Ecto neural progenitor cell (in vitro differentiated cells): ENCODE measurements at places on chromosomes 4 and X.

DNA sequence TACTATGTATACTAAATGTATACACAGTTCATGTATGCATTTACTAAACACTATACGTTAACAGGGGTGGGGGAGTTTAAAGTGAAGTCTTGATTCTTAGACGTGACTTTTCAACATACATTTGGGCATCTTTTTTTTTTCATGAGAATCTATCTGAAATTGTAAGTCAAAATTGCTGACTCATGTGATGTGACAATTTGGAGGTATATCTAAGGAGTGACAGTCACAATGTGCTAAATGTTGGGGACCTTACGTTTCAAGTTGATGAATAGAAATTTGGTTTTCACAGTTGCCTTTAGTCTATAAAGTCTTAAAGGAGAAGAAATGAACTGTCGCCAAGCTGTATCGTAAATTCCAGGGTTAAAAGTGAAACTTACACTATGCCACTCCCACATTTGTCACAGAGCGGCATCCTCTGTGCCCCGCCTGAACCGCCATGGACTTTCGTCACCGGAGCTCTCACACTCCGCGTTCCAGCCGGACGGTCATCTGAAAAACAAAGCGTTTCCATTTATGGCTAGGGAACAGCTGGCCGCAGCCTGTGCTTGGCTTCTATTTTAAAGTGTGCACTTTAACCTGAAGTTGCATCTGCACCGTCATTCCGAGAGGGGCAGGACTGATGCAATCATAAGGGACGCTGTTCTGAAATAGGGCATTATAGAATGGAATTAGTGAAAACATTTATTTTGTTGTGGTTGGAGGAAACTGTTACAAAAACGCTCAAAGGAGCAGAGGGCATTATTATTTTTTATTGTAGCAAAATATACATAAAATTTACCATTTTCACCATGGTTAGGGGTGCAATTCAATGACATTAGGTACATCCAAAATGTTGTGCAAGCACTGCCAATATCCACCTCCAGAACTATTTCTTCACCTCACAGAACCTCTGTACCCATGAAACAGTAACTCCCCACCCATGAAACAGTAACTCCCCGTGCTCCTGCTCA lies 30.9 kb downstream of the PDLIM3 start:
- DNase-seq: no peak

DNA sequence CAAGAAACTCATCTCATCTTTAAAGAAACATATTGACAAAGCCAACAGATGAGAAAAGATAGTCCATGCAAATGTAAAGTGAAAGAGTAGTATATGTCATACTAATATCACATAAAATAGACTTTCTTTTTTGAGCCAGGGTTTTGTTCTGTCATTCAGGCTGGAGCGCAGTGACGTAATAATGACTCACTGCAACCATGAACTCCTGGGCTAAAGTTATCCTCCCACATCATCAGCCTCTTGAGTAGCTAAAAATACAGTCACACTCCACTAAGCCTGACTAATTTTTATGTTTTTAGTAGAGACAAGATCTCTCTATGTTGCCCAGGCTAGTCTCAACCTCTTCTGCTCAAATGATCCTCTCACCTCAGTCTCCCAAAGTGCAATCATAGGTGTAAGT lies 51.8 kb upstream of the TRAM1L1 start:
- DNase-seq: no peak

GRCh38 chr4:143339497-143339896 lies 2.8 kb downstream of the GAB1 start:
- no peak for DNase-seq

DNA sequence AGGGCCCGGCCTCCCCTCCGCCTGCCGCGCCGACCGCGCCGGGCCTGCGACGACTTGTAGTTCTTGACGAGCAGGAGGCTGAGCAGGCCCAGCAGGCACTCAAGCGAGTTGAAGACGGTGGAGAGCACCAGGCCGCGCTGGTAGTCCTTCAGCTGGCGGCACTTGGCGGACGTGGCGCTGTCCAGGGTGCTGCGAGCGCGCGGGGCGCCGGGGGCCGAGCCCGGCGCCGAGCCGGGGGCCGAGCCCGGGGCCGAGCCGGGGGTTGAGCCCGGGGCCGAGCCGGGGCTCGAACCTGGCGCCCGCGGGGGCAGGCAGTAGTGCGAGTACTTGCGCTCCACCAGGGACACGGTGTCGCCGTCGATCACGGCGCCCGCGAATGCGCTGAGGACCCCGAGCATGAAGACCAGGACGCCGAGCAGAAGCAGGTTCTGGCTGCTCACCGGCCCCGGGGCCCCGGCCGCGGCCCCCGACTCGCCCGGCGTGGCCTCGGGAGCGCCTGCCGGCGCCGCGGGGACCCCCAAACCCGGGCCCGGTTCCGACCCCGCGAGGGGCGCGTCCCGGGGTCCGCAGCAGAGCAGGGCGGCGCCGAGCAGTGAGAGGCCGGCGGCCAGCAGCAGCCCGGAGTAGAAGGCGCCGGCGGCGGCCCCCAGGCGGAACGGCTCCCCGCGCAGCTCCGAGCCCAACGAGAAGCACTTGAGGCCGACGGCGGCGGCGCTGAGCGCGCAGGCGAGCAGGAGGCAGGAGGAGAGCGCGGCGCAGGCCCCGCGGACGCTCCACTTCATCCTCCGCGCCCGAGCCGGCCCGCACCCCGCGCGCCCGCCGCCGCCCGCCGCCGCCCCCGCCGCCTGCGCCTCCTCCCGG lies 584 bp downstream of the TMEM271 start:
- peak; percentile 82 for DNase-seq

DNA sequence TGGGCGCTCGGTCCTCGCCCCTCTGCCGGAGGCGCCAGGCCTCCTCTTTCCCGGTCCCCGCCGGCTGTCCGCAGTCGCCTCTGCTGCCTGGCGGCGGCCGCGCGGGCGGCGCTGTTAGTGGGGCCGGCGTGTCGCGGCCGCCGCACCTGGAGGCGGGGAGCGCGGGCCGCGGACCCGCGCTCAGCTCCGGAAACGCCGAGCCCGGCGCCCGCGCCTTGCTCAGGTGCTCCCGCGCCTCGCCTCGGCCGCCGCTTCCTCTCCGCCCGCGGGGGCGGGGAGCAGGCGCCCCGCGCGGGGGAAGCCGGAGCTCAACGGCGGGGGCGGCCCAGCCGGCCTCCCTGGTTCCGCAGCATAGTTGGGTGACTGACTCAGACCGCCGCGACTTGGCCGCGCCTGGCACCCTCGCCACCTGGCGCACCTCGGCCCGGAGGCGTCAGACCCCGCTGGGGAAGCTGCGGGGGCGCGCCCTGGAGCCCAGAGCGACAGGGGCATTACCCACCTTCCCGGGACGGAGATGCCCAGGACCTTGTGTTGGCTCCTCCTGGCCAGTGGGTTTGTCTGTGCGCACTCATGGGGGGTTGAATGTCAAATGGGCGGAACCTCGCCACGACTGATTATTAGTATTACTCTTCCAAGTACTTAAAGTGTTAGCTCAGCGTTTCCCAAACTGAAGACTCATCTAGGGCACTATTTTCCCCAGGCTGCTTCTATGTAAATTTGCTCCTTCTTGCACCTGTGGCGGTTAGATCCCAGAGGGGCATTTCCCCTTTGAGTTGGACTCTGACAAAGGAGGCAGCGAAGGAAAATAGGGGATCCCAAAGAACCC lies at the start of gene ARAP2:
Gene ARAP2, minus strand, starts transcription at position 258 of the 826 bp plus-strand sequence. CDS start 15,028 bp downstream, outside the sequence.
- peak; percentile 69 for DNase-seq

DNA sequence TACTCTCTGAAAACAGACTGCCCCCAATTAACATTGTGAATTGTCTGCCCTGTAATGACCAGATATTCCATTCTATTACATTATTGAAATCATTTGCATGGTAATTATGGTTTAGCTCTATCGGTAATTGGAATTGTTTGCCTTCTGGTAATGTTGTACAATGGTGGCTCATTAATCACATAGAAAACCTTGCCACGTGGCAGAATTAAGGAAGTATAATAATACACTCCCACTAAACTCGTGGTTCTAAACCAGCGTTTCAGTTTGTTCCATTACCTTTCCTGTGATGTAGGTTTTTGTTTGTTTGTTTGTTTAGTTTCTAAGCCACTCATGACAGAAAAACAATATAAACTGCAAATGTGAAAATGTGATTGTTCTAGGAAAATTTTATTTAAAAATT lies 45.1 kb upstream of the TAPT1 start:
- DNase-seq: no peak

DNA sequence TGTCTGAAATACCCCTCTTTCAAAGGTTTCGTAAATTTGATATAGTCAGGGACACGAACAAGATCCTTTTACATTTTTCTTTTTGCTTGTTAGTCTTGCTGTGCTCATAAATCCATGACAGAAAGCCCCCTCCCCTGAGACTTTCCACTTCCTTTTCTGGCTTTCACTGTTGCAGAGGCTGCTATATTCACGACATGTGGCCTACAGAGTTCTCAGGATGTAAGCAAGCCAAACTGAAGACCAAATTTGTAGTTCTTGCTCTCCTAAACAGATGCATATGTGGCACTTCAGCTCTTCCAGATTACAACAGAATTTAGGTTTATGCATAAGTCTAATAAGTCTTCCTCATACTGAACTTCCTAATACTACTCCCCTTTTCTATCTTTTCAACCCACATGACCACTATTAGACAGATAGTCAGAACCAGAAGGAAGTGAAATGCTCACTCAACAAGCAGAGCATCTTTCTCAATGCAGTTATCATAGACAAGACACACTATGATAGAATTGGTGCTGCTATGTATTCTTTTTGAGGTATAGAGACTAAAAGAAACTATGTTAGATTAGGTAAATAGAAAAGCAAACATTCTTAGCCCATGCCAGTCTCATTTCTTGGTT lies 15.0 kb downstream of the BTK start:
- DNase-seq: no peak

GRCh38 chr4:8705161-8706145 lies 112.9 kb downstream of the CPZ start:
- peak; percentile 89 for DNase-seq

DNA sequence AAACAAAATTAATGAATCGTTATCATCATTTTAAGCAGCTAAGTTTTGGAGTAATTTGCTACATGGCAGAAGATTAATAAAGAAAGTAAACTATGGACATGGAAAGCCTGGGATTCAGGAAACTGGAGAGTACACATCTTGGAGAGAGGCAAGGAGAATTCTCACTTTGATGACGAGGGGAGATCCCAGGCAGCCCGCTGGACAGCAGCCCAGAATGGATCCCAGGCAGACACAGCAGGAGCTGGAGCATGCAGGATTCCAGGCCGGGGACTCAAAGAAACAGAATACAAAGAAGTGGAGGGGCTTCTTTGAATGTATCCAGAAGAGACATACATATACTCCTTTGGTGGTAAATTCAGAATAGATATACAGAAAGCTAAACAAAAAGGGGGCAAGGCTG lies 118.0 kb upstream of the ATP6AP2 start:
- DNase-seq: no peak

- no peak for DNase-seq
Observed at GRCh38 chrX:16612257-16612897, 37.6 kb upstream of the S100G start.

- no peak for DNase-seq
Observed at GRCh38 chr4:41196633-41197332, 17.6 kb downstream of the APBB2 start.

DNA sequence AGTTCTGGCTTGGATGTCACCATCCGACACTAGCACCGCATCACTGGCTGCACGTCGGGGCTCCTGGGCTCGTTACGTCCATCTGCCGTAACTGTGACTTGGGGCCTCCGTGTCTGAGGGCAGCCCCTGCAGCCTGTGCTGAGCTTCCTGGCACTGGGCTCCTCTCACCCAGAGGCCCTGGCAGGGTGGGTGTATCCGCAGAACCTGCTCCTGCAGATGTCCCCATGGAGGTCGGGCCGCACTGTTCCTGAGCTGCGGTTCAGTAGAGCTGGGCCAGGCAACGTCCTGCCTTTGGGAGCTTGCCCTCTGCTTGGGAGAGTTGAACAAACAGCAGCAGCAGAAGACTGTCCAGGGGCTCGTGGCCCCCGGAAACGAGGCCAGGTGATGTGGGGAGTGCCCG lies 71.4 kb downstream of the RGS12 start:
- DNase-seq: no peak

GRCh38 chr4:152634110-152634760 lies 45.6 kb downstream of the TMEM154 start:
- DNase-seq: no peak

DNA sequence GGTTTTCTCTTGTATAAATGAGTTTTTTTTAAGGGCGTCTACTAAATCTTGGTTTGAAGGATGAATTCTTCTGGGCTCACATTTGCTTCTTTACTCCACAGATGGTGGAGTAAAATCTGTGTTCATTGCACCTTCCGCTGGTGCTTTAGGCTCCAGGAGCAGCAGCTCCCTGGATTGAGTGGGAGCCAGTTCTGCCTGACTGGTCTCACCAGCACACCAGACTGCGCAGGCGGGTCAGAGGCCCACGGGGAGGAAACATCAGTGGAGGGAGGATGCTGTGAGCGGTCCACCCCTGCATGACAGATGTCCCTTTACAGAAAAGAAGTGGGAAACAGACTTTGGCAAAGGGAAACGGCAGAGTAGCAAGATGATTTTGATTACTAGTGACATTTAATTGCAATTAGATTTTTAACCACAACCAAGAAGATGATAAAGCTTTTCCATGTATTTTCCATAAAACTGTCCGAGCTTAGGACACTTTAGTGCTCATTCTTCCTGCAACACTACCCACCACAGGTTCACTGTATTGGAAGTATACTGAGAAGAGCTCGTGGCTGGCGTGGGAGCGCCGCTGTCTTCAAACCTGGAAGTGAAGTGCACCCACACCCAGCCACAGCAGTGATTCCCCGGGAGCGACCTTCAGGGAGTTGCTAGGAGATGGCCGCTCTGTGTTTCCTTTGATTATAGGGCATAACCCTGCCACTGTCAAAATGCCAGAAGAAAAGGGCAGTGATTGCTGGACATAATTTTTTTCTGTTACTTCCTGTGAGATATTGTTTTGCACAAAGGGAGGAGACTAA lies 95.2 kb downstream of the SORBS2 start:
- no peak for DNase-seq

GRCh38 chrX:39559229-39559628 lies 538.5 kb downstream of the BCOR start:
- DNase-seq: no peak

DNA sequence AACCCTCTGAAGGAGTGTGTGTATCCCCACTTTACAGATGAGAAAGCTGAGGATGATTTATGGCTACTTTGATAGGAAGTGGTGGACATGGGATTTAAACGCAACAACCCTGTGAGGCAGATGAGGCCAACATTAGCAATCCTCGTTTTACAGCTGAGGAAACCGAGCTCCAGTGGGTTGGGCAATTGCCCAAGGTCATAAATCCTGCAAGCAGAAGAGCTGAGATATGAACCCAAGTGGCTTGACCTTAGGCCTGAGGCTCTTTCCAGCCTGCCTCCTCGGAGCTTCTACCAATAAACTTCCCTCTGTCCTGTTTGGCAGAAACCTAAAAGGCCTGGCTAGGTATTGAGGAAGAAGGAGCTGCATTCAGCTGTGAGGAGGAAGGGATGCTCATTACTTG lies 185.5 kb upstream of the RBPJ start:
- DNase-seq: no peak
